ELR (cell line): ENCODE measurements at places on chromosomes 4 and X.
A peak's percentile ranks its signal among the peaks of the same experiment; 100 is the strongest.

- no peak for DNase-seq
These were observed 178.7 kb downstream of the SH3KBP1 start for GRCh38 chrX:19708683-19709082.

- DNase-seq, result no peak
These were observed 296.9 kb downstream of the GRID2 start for GRCh38 chr4:92600638-92601037.

GRCh38 chrX:136586386-136586785 is 54.4 kb downstream of the VGLL1 start:
- no peak for DNase-seq

GRCh38 chrX:53262918-53263394 is 18.4 kb downstream of the IQSEC2 start:
- DNase-seq, result peak; percentile 89

DNA sequence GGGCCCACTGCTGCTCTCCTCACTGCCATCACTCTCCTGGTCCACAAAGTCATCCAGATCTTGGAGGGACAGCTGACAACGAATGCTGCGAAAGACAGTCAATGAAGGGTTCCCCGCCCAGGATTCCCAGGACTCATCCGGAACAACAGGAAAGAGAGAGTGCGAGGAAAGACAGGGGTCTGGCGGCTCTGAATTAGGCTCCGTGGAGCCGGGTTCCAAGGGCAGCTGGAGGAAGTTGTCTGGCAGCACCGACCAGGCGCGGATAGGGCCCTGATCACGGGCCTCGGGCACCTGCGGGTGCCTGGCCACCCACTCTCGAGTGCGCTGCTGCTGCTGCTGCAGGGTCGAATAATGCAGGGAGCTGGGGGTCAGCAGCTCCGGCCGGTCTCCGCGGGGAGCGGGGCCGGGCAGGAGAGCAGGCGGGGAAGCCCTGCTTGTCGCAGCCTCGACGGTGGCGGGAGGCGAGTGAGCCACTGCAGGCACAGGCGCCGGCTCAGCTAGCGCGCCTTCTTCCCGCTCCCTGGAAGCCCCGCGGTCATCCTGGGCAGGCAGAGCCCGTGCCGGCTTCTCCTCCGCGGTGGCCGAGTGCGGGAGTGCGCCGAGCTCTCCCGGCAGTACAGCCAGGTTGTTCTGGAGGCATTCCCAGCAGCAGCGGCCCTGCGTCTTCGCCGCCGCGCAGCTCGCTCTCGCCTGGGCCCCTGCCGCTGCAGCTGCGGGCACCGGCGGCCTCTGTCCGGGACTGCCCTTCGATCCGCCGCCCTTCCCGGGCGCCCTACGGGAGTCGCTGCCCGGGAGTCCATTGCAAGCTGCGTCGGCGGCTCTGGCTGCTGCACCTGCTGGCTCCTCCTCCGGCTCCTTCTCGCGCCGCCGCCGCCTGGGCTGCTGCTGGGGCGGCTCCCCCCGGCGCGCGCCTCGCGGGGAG is 1.1 kb downstream of the SOWAHB start:
- DNase-seq, result peak; percentile 22

DNA sequence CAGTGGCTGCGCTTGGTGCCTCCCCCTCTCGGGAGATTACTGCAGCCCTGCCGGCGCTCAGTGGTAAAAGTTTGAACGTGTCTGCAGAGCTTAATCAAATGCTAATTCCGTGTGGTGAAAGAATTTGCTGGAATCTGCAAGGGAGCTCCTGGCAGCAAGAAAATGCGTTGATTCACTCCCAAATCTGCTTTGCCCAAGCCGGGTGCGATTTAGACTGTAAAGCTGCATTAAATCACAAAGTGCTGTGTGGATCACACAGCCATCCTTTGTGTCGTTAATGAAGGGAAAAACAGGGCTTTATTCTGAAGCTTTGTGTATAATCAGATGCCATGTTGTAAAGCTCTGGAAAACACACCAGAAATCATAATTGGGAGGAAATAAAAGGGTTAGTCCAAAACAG is 444.1 kb downstream of the BCOR start:
- DNase-seq, result no peak
